ENCODE measurements at places on chromosomes 5 and 9. TPM values are rescaled to one million over a fixed set of nuclear protein-coding genes. Genes with fewer than 3 reads are reported as not detected.

DNA sequence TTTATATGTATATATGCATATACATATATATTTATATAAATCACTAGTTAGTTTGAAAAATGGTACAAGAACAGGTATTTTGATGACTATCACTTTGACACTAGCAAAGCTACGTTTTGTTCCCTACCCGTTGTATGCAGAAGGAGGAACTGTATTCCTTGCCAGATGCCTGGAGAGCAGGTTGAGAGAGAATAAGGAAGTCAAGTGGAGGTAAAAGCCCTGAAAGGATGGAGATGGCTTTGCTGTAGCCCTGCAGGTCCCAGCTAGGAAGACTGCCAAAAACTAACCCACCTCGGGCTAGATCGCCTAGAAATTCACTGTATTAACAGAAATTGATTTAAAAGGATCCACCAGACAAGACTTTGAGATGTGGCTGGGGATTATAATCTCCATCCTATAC, 229.3 kb downstream of the RFX3 start:
- H3K4me3 ChIP-seq = no peak overlapping the region
- no peak overlapping the region for H3K27ac ChIP-seq
- no peaks in the 10 kb centered on the region for H3K36me3 ChIP-seq
- H3K4me1 ChIP-seq = no peaks in the 10 kb centered on the region
- DNase-seq = no peak

GCNT4 gene
- total RNA-seq = 2.5 TPM

DNA sequence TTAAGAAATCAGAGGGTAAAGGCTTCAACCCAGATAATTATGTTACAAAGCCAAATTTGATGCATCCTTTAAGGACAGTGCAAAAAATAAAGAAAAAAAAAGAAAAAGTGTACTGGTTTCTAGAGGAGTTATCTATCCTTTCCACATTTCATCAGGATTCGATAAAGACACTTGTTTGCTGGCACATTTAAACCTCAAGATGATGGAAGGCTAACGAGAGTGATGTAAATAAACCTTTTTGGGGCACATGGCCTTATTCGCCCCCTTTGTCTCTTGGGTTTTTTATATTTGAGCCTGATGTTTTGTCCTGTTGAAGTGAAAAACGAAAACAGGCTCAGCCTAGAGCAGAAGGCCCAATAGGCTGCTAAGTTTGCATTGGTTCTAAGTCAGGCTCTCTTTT, 416.5 kb downstream of the TAF11L14 start:
- DNase-seq = no peak
- H3K27ac ChIP-seq = no peak overlapping the region
- no peaks in the 10 kb centered on the region for H3K4me1 ChIP-seq
- no peaks in the 10 kb centered on the region for H3K36me3 ChIP-seq
- H3K27me3 ChIP-seq = no peaks in the 10 kb centered on the region

- no peak for DNase-seq
- H3K4me1 ChIP-seq = no peaks in the 10 kb centered on the region
- no peaks in the 10 kb centered on the region for H3K27me3 ChIP-seq
- no peak overlapping the region for H3K27ac ChIP-seq
- no peaks in the 10 kb centered on the region for H3K36me3 ChIP-seq
Observed at GRCh38 chr5:22372376-22372775, 480.8 kb downstream of the CDH12 start.

DNA sequence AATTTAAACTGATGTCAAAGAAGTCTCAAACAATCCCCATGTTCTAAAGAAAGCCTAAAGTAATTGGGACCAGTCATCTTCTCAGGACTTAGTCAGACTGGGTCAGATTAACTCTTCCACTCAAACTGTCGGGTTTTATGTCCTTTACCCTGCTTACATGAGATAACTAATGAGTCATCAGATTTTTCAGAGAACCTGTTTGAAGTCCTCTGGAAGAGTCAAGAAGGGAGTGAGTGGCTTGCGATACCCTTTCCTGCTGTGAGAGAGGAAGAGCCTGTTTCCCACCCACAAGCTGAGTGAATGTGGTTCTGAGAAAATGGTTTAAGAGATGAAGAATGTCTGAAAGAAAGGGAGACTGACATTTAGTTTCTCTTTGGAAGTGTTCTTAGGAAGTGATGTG, 1866.7 kb upstream of the C9orf72 start:
- H3K36me3 ChIP-seq = no peaks in the 10 kb centered on the region
- H3K4me3 ChIP-seq = no peak overlapping the region
- H3K27me3 ChIP-seq = no peaks in the 10 kb centered on the region
- no peak overlapping the region for H3K27ac ChIP-seq

IL12B gene
- not detected for total RNA-seq

DNA sequence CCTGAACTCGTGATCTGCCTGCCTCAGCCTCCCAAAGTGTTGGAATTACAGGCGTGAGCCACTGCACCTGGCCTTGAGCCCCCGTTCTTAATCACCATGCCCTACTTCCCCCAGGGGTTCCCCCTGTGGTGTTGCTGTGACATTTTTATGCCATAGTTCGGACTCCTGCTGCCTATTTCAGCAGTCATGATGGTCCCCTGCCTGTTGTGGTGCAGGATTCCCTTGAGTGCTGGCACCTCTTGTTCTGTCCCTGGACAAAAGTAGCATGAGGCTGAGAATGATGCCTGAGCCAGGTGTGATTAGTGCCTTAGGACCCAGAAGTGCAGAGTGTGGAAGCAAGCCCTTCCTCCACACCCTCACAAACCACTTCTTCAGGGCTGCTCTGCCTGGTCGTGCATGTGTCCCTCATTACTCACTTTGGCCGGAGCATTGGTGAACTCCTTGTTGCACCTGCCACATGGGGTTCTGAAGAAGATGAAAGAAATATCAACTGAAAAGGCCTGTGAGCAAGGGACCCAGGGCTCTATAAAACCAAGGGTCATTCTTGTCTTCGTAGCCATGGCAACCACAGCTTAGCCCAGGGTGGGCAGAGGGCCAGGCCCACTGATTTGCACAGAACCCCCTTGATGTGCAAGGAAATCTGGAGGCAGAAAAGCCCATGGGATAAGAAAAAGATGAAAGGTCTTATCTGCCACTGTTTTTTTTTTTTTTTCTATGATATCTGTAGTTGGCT, 228.0 kb downstream of the NTRK2 start:
- no peak for DNase-seq
- no peak overlapping the region for H3K4me3 ChIP-seq
- H3K27ac ChIP-seq = no peak overlapping the region
- no peaks in the 10 kb centered on the region for H3K36me3 ChIP-seq

SPAG8 gene
- total RNA-seq = not detected

INSYN2B gene
- 0.25 TPM for total RNA-seq

YIPF5 gene
- 18.2 TPM for total RNA-seq

DNA sequence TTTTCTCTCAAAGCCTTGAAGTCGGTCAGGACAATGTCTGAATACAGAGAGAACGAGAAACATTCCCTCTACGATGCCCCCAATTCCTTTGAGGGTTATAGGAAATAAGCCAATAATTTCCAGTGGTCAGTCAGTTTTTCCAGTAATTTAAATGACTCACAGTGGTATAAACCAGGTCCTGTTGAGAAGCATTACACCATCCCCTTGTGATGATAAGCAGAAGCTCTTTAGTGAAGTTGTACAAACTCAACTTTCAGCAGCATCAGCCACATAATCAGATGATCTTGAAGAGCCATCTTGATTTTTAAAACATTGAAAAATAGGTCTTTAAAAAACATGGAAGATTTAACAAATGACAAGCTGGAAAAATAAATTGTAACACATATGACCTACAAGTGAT, 173.9 kb upstream of the ZNF462 start:
- H3K36me3 ChIP-seq = no peaks in the 10 kb centered on the region
- H3K4me3 ChIP-seq = no peak overlapping the region
- DNase-seq = no peak
- H3K27me3 ChIP-seq = no peaks in the 10 kb centered on the region
- H3K27ac ChIP-seq = no peak overlapping the region

HMCN2 gene
- 5.2 TPM for total RNA-seq

DNA sequence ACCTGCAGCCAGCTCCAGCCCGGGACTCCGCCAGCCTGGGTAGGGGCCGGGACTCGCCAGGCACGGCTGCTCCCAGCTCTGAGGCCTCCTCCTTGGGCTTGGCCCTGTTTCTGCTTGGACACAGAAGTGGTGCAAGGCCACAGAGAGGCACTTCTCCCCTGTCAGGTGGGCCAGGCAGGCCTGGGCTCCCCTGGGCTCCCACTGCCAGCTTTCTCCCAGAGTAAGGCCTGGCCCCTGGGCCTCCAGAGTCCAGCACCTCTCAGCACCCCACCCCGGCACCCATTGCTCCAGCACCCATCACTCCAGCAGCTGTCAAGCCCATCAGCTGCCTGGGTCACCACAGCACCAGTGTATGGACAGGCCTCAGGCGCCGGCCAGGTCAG, 71.1 kb upstream of the LRRTM2 start:
- H3K27ac ChIP-seq = no peak overlapping the region

- no peaks in the 10 kb centered on the region for H3K36me3 ChIP-seq
- H3K4me3 ChIP-seq = no peak overlapping the region
- H3K27me3 ChIP-seq = no peaks in the 10 kb centered on the region
- peaks cover 8% of the 10 kb centered on the region for H3K4me1 ChIP-seq
- DNase-seq = no peak
- no peak overlapping the region for H3K27ac ChIP-seq
Observed at GRCh38 chr5:110815916-110816605, 77.3 kb downstream of the SLC25A46 start.

DNA sequence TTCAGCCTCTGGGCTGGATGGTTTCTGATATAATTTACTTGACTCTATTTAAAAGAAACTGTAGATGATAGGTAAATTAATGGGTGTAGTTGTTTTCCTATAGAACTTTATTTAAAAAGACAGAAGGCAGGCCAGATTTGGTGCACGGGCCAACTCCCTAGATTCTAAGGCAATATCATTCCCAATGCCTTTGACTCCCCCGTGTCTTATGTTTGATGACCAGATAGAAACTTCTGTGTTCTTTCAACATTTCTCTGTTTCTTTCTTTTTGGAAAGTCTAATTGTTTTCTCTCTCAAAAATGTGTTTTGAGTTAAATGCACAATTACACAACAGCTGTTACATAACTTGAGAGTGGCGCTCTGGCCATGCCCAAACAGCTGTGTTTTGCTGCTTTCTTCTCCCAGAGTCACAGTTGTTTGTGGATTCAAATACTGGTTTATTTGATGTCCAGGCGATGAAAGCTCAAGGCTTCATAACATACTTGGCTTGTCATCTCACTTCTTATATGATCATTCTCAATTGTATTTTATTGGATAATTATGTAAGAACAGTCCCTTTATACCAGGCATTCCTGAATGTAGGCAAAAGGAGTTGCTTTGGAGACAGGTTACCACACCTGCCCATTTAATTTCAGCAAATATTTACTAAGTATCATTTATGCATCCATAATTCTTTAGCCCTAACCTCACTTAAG, 1.7 kb upstream of the ALDH1A1 start:
- no peaks in the 10 kb centered on the region for H3K36me3 ChIP-seq
- peak overlapping the region; percentile 75 for H3K27ac ChIP-seq
- no peak overlapping the region for H3K4me3 ChIP-seq
- H3K27me3 ChIP-seq = no peaks in the 10 kb centered on the region
- no peak for DNase-seq
- H3K4me1 ChIP-seq = peaks cover 20% of the 10 kb centered on the region

MEF2C gene
- 22.3 TPM for total RNA-seq

- H3K4me1 ChIP-seq = no peaks in the 10 kb centered on the region
- no peaks in the 10 kb centered on the region for H3K27me3 ChIP-seq
- no peak overlapping the region for H3K27ac ChIP-seq
- H3K36me3 ChIP-seq = no peaks in the 10 kb centered on the region
Observed at GRCh38 chr5:87069974-87070608, 197.6 kb upstream of the RASA1 start.

DNA sequence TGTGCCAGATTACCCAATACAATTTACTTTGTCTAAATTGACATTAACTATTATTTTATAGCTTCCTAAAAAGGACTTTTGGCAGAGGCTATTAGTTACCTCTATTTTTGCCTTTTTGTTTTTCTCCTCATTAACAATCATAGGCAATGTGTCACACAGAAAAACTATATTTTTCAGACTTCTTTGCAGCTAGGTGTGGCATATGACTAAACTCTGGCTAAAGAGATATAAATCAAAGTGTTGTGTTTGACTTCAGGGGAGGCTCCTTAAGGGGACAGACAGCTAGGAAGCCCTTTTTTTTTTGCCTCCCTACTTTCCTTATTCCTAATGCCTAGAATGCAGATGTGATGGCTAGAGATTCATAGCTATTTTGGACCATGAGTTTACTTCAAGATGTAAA, 19.7 kb upstream of the GCNT4 start:
- no peak for DNase-seq
- H3K4me3 ChIP-seq = no peak overlapping the region

RNF14 gene
- 37.8 TPM for total RNA-seq

GRCh38 chr9:116605904-116606341, 81.2 kb upstream of the TRIM32 start:
- no peaks in the 10 kb centered on the region for H3K27me3 ChIP-seq
- peaks cover 7% of the 10 kb centered on the region for H3K4me1 ChIP-seq
- H3K27ac ChIP-seq = peak overlapping the region; percentile 70

- H3K27ac ChIP-seq = no peak overlapping the region
- DNase-seq = no peak
- no peaks in the 10 kb centered on the region for H3K27me3 ChIP-seq
- no peaks in the 10 kb centered on the region for H3K4me1 ChIP-seq
- H3K4me3 ChIP-seq = no peak overlapping the region
Observed at GRCh38 chr5:94197970-94198369, 420.4 kb downstream of the KIAA0825 start.

DNA sequence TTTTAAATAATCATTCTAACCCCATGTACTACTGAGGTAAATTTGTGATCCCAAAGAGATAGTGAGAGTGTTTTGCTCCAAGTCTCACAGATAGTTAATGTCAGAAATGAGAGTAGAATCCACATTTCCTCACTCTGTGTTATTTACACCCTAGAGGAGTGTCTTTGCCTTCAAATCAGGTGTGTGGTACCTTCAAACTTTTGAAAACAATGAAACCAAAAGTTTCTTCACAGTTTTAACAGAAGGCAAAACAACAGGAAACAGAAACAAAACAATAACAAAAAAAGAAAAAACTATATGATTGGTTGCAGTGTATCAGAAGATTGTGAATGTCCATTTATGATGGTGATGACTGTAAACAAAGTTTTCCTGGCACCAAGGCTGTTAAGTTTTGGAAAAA, 85.9 kb downstream of the ERBIN start:
- no peak overlapping the region for H3K4me3 ChIP-seq
- H3K4me1 ChIP-seq = peaks cover 15% of the 10 kb centered on the region
- no peak for DNase-seq

All from vagina (tissue), 2 donors.